ENCODE measurements at places on chromosomes 6 and 20.

DNA sequence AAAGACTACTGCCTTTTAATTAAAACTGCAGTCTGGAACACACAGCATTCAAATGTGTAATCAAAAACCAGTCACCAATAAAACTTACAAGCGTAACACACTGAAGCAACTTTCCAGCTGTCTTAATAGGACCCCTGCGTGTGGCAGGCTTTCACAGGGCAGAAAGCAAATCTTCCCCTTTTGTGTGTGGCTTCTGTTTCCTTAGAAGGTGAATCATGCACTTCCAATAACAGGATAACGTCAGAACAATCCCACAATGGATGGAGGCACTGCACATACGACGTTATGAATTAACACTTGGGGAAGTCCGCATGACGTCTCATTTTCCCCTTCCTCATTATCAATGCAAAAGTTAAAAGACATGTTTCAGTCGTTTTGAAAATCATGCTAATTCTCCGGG, 44.8 kb downstream of the INSM1 start:
- no peak for DNase-seq

GRCh38 chr6:88653936-88654335, 309.5 kb downstream of the RNGTT start:
- no peak for DNase-seq

GRCh38 chr20:38205001-38205400, 39.9 kb upstream of the TGM2 start:
- no peak for DNase-seq

DNA sequence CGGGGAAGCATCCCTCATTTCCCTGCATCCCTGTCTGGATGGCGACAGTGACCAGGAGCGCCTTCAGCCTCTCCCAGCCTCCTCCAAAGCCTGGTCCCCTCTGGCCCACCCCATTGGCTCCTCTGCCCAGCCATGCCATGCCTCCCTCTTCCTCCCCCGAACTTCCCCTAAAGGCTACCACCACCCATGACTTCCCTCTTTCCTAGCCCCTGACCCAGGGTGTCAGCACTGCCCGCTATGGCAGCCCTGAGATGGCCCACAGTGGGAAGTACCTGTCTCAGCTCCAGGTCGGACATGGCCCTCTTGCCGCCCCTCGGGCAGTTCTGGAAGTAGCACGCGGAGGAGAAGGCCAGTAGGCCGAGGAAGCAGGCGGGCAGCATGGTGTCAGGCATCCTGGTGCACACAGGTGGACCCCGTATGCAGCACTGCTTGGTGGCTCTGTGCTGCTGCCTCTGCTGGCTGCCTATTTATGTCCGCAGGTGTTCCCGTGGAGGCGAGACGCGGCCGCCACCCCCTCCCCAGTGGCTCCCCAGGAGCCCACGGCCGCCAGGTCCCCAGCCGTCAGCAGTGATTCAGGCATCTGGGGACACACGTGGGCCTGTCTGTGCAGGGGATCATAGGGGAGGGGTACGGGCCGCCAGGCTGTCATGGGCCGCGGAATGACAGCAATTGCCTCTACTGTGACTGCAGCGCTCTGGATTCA, at the start of gene AVP:
Gene AVP, minus strand, starts transcription at position 442 of the 703 bp plus-strand sequence. Its CDS starts 50 bp downstream, at position 392.
- no peak for DNase-seq

- DNase-seq, result no peak
Measured at GRCh38 chr6:22029171-22029570, 267.7 kb downstream of the PRL start.

DNA sequence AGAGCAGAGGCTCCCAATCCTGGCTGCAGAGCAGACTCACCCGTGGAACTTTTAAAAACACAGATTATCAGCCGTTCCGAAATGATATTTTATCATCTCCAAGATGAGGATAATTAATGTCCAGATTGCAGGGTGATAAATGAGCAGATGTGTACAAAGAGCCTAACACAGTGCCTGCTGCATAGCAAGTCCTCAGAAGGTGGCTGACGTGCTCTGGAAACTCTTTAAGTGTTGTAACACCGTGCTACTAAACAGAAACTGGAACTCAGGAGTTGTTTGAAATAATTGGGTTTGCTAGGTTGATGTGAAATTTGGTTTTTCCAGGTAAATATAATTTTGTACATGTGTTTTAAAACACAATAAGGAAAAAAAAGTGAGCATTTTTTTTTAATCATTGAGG, 118.0 kb downstream of the ARMC2 start:
- DNase-seq, result no peak

- no peak for DNase-seq
Measured at GRCh38 chr6:111061508-111061907, 25.8 kb upstream of the SLC16A10 start.

DNA sequence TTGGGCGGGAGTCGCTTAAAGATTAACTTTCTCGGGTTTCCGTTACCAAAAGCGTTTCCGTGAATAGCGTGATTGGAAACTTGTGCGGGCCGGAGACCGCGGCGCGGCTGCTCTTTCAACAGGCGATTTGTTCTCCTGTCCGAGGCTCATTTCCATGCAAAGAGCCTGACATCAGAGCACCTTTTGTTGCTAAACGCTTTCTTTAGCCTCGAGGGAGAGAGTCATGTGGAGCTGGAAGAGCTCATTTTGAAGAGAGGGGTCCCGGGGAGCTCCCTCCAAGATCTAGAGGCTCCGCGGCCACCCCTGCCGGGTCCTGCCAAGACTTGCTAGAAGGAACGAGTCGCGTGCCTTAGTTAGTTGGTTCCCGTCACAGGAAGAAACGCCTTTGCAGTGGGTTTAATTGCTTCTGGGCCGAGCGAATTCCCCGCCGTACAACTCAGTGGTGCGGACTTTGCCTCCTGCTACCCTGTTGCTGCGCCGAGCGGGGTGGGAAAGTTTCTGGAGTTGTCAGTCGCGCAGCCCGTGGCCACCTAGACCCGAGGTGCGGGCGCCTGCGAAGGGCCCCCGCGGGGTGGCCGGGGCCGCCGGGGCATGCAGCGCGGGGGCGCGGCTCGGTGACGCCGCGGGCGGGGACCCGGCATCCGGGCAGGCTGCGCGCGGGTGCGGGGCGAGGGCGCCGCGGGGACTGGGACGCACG, at the start of gene SASH1:
Gene SASH1, plus strand, starts transcription at position 489 of the 697 bp plus-strand sequence. CDS start 230 bp downstream, outside the sequence.
- DNase-seq, result peak; percentile 12

DNA sequence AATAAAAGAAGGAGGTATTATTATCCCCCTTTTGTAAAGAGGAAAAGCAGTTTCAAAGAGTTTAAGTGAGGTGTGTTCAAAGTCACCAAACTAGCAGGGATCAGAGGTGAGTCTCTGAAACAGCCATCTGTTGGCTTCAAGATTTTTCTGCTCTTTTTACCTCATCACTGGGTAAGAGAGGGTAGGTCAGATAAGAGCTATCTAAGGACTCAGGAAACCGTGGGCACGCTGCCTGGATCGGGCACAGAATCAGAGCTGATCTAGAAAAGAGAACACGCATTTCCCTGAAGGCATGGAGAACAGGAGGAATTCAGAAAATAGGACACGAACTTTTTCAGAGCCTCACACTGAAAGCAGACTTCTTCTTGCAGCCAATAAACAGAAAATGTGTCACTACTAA, 65.8 kb upstream of the LY86 start:
- DNase-seq, result no peak

DNA sequence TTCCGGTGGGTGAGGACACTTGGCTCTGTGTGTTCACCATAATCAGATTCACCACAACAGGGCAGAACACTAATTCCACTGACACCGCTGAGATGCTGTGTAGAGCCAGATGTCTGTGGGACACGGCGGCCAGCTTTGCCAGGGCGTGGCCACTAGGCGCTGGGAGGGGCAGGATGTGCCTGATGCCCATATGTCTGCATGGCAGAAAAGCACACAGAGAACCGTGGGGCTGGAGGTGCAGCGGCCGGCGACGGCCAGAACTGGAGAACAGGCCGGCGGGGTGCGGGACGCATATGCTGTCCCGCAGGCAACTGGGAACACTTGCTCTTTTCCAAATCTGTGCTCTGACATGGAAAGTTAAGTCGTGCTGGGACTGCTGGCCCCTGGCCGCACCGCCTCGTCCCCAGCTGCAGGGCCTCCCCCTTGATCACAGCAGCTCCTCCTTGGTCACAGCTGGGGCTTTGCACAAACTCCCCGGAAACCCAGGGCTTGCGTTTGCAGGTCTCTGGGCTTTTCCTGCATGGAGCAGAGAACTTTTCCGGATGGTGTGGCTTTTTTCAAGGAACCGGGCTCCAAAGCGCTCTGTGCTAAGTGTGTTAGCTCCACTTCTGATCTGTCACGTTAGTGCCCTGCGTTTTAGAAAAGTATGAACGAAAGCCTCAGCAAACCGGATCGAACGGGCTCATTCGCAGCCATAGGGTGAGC, 31.1 kb downstream of the NTSR1 start:
- DNase-seq, result no peak

- DNase-seq, result no peak
Measured at GRCh38 chr6:37653933-37654565, 43.6 kb downstream of the MDGA1 start.

GRCh38 chr6:16805243-16805950, 44.1 kb upstream of the ATXN1 start:
- no peak for DNase-seq

GRCh38 chr6:129312880-129313279, 397.1 kb downstream of the ARHGAP18 start:
- no peak for DNase-seq

DNA sequence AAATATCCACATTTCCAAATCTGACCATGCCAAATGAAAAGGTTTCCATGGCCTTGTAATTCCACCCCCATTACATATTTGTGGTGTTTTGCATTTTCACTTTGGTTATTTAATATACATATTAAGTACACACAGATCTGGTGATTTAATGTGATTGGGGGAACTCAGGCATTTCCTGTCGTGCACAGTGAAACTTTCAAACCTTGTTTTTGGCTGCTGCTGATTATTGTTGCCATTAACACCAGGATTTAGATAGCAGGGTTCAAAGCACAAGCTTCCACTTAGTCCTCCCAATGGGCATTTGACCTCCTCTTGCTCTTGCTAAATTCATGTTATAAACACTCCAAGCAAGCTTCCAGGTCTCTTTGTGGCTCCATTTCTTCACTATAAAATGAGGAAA, 166.5 kb downstream of the SOBP start:
- DNase-seq, result no peak

DNA sequence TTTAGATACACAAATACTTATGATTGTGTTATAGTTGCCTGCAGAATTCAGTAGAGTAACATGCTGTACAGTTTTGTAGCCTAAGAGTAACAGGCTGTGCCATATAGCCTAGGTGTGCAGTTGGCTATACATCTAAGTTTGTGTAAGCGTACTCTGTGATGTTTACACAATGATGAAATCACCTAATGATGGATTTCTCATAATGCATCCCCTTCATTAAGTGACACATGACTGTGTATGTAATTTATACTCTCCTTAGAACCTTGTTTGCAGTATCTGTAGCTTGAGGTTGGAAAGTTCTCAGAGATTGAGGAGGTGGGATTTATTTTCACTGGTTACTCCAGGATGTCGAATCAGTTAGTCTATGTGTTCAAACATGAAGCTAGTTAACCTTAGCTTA, 67.0 kb upstream of the TMEM30A start:
- DNase-seq, result peak; percentile 15

DNA sequence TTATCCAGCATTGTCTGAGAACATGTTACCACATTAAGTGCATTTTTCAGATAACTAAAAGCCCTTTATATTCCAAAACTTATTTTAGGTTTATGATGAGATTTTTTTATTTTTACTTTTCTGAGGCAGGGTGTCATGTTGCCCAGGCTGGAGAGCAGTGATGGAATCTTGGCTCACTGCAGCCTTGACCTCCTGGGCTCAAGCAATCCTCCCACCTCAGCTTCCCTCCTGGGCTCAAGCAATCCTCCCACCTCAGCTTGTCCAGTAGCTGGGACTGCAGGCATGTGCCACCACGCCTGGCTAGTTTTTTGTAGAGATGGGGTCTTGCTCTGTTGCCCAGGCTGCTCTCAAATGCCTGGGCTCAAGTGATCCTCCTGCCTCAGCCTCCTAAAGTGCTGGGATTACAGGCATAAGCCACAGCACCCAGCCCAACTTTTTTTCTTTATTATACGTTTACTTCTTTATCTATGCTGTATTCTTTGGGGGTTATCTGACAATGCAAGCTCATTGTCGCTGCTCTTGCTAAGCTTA, 6.2 kb downstream of the DYNLT1 start:
- DNase-seq, result no peak

DNA sequence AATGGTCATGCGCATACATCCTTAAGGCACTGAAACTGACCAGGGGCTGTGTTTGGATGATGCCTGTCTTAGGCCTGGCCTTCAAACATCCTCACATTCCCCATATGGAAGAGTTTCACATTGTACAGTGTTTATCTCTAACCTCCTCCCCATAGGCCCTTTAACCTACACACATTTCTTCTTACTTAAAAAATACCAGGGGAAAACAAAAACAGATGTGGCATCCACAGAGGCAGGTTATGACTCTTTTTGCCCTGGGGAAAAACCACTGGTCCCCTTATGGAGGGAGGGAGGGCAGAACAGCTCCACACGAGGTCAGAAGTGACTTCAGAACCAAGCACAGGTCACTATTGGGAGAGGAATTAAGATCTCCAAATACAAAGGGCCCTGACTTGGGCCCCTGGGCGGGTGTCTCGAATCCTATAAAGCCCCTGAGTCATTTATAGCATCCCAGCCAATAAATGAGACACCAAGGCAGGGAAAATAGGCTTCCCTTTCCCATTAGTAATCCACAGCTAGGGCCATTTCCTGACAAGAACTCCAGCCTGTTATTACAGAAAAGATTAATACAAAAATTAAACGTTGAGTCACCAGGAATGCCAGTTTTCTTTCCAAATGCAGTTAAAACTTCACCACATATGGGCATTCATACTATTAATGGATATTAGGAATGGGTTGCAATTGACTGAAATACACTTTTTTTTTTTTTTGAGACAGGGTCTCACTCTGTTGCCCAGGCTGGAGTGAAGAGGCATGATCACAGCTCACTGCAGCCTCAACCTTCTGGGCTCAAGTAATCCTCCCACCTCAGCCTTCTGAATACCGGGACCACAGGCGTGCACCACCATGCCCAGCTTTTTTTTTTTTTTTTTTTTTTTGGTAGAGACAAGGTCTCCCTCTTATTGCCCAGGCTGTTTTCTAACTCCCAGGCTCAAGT, 107.2 kb downstream of the ATP9A start:
- no peak for DNase-seq

- no peak for DNase-seq
Measured at GRCh38 chr6:80445751-80446150, 339.3 kb downstream of the BCKDHB start.

DNA sequence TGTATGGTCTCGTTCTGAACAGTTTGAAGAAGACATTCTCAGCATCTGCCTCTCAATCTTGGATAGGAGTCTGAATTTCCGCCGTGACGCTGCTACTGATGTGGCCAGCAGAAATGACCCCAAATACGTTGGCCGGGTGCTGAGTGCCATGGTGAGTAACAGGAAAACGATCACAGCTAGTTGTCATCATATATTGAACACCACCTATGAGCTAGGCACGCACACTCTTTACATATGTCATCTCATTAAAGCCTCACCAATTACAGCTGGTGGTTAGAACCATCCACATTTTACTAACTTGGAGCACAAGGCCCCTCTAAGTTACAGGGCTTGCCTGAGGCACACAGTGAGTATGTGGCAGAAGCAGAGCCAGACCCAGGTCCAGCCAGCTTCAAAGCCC, 17.1 kb downstream of the TGM3 start:
- DNase-seq, result no peak

GRCh38 chr6:14573703-14574290, 456.2 kb downstream of the CD83 start:
- DNase-seq, result no peak

- peak; percentile 32 for DNase-seq
Measured at GRCh38 chr20:9609887-9610502, 95.6 kb downstream of the LAMP5 start.

- no peak for DNase-seq
Measured at GRCh38 chr6:25259756-25260155, 19.4 kb upstream of the CARMIL1 start.

GRCh38 chr20:45970646-45971424, 1.2 kb downstream of the ZNF335 start:
- DNase-seq, result no peak

GRCh38 chr6:28281288-28282064, at the start of gene PGBD1:
Gene PGBD1 (plus strand): TSS chr6:28281572. CDS start chr6:28283814, 2,242 bp downstream.
- DNase-seq, result peak; percentile 36
